ENCODE measurements at places on chromosomes 12 and 14. TPM values are rescaled to one million over a fixed set of nuclear protein-coding genes. Genes with fewer than 3 reads are reported as not detected.

The RFLNA gene
- total RNA-seq, result not detected

The POTEM gene
- not detected for total RNA-seq

The NRL gene
- 5.4 TPM for total RNA-seq

The DNAH10 gene
- total RNA-seq, result 0.32 TPM

The HOXC10 gene
- not detected for total RNA-seq

The PDE3A gene
- total RNA-seq, result not detected

The TRIAP1 gene
- total RNA-seq, result 18.2 TPM

The SLC7A8 gene
- total RNA-seq, result 1.8 TPM

The TAS2R14 gene
- 3.1 TPM for total RNA-seq

The CTSG gene
- not detected for total RNA-seq

The SPTB gene
- 0.10 TPM for total RNA-seq

The OGFOD2 gene
- total RNA-seq, result 22.8 TPM
